NCI-H2107 (cell line): ENCODE measurements at places on chromosomes 7 and 10.

GRCh38 chr7:5679813-5680473, 101.5 kb downstream of the RNF216 start:
- no peak for DNase-seq

GRCh38 chr10:54363390-54363789, 437.6 kb downstream of the PCDH15 start:
- no peak for DNase-seq

DNA sequence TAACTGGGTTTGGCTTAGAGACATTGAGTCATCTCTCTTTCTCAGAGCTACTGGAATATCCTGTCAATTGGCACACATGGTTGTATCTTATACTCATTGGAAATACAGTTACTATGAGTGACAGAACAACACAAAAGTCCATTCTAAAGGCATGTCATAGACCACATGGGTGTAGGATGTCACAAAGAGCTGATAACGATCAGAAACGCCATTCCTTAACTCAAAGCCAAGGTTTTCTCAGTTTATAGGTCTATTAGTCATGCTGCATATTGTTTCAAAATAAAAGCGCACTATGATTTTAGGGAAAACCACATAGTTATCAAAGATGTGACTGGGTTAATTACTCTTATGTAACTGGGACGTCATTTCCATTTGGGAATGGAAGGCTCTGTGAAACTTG, 147.2 kb upstream of the FAM171A1 start:
- DNase-seq, result no peak

GRCh38 chr7:79329464-79329863, 124.0 kb downstream of the MAGI2 start:
- DNase-seq, result no peak

- no peak for DNase-seq
Measured at GRCh38 chr7:125425506-125425905, 495.9 kb upstream of the POT1 start.

DNA sequence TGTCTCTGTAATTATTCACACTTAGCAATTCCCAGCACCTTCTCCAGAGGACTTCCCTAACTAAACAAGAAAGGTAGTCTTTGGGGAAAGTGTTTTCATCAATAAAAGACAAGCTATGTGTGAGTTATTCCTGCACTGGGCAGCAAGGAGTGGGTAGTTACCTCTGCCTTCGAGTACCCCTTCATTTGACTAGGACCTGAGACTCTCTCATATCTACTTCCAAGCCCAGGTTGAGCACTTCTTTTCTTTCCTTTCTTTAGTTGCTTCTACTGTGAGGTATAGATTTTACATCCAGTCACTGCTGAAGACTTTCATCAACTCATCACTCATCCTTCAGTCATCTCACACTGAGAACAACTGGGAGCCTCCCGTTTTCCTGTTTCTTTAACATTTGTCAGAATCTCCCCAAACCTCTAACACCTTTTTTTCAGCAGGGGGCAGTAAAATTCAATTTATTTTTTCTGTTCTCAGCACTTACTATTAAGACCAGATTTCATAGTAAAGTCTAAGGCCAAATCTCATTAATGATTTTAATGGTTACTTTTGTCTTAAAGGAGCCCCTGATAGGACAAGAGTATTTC, 80.1 kb upstream of the PRSS1 start:
- DNase-seq, result no peak

DNA sequence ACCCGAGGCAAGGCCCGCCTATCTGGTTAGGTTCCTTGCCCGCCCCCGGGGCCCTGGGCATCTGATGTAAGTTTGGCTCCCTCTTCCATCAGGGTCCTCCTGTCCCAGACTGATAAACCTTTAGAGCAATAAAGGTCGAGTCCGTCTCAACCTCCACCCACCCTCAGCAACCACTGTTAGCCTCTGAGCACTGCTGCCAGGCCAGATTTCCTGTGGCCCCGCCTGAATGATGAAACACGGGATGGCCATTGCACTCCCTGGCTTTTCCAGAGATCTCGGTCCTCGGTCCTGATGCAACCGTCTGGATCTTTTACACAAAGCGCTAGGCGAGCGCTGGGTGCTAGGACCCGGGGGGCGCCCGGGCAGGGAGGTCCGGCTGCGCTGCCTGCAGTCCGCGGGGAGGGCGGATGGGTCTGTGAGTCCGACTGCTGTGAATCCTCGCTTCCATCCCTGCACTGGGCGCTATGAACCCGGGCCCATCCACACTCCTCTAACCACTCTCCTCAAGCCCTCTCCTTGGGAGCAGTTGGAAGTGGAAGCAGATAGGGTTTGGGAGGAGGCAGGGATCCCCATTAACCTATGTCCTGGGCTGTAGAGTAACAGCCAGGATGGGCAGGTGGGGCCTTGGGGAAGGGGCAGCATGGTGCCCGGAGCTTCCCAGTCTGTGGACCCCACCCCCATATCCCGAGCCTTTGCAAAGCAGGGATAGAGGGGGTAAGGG, 875 bp upstream of the DDIT4 start:
- DNase-seq, result peak; percentile 62

GRCh38 chr10:130141460-130141859, 5.3 kb downstream of the GLRX3 start:
- DNase-seq, result no peak

- DNase-seq, result no peak
Measured at GRCh38 chr10:73959484-73960243, 38.3 kb upstream of the VCL start.

GRCh38 chr7:73758581-73759138, 11.4 kb downstream of the CLDN3 start:
- no peak for DNase-seq

DNA sequence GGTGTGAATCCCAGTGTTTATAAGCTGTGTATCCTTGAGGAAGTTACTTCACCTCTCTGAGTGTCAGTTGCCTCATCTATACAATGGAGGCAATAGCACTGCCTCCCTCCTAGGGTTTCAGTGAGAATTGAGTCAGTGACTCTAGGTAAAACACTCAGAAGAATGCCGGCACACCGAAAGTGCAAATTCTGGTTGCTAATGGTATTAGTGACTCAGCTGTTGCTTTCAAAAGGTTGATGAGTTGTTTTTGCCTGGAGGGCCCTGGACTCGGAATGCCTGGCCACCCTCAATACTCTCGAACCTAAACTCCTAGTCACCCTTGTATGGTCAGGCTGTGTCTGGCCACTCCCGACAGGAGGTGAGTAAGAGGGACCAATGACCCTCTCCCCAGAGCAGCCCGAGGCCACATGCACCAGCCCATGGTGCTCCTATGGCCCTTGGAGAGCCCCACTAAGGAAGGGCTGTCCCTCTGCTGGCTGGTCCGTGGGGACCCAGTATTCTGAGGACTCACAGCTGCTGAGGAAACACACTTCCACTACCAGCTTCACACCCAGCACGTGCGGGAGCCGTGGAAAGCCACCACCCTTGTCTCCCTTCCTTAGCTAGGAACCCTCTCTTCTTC, 60.2 kb downstream of the CALML3 start:
- DNase-seq, result no peak
